Stimulated activated CD4-positive, alpha-beta T cell treated with anti-CD3 and anti-CD28 coated beads, TNF-alpha, amount 100 ng/mL, for 48 hours (primary cell): ENCODE measurements at places on chromosomes 12 and 14.

- no peak for DNase-seq
These were observed 67.1 kb downstream of the TRAFD1 start for GRCh38 chr12:112192475-112192874.

- DNase-seq = no peak
These were observed 1.1 kb downstream of the ANKRD52 start for GRCh38 chr12:56257071-56257470.

DNA sequence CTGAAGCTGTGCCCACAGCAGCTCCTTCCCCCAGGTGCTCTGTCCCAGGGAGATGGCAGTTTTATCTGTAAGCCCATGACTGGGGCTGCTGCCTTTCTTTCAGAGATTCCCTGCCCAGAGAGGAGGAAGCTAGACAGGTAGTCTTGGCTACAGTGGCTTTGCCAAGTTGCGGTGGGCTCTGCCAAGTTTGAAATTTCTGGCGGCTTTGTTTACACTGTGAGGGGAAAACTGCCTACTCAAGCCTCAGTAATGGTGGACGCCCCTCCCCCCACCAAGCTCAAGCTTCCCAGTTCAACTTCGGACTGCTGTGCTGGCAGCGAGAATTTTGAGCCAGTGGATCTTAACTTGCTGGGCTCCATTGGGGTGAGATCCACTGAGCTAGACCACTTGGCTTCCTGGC is 124.7 kb downstream of the MSRB3 start:
- DNase-seq = no peak

DNA sequence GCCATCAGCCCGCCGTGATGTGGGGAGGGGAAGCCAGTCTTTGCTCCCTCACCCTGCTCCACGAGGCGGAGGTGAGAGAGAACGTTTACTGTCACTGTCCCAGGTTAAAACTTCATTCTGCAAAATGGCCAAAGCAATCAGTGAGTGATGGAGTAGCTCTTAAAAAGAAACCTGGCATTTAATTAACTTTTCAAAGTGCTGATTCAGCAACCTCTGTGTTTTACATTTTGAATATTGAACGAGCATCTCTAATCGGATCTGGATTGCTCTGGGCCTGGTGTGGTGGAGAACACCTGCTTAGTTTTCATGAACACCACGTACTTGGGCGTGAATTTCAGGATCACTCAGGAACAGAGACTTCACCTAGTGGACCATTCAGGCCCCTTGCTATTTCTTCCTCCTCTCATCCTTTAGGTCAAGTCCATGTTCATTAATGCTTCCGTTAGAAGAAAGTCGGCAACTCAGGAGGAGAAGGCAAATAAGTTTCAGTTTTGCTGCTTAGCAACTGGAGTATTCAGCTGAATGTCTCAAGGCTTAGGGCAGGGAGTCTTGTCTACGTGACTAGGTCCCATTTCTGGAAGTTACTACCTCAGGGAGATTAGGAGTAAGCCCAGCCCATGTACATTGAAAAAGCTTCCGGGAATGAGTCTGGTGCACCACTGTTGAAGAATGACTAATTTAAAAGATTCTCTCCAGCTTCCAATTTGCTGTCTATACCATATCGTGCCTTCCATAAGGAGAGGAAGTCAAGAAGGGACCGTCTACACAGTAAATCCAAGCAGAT is 68.2 kb downstream of the IFT43 start:
- DNase-seq = no peak

DNA sequence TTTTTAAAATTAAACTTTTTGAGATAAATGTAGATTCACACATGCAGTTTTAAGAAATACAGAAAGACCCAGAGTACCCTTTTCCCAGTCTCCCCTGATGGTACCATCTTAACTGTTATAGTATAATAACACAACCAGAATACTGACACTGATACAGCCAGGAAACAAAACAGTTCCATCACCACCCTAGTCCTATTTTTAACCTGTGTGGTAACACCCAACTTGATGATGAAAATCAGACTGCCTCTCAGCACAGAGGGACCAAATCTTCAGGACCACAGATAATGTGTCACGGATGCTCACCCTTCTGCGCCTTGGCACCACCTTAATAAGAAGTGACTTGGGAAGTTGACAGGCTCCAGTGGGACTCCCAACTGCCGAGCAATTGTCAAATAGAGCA is 18.1 kb downstream of the FBXO21 start:
- no peak for DNase-seq

DNA sequence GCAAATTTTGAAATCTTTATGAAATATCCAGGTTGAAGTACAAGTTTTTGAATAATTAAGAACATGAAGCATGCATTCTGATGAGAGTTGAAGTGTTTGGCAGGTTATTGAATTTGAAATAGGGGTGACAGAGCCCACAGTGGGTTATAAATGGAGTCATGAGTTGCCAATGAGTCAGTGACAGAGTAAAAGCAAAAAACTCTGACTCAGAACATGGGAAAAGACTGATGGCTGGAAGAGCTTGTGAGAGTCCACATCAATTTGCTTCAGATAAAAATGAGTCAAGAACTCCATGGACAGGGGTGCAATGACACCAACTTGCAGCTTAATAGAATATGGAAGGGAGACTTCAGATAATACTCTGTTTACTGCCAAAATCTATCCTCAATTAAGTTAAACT is 105.3 kb downstream of the SLC6A15 start:
- no peak for DNase-seq

- DNase-seq = no peak
These were observed 1413.2 kb downstream of the LRFN5 start for GRCh38 chr14:43019826-43020225.

DNA sequence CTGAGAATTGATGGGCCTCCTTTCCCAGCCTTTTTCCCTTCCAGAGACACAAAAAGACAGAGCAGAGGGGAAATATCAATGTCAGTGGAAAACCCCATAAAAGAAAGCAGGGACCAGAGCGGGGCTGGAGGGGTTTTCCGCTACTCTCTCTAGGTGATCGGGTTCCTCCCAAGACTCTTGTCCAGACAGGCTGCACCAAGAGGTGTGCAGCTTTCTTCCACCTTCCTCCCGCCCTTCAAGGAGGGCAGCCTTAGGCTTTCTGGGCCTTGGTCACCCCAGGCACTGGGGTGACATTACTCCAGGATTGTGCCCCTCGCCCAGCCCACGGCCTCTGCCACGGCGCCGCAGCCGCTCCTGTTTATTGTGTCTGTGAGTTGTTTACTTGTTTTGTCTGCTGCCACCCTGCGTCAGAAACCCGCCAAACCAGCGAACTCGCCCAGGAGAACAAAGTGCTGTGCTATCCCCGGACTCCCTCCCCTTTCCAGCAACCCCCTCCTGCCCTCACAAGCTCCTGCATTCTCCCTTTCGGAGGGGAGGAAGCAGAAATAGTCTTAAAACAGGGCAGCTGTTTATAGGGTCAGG is 6.7 kb upstream of the HOXC6 start:
- no peak for DNase-seq

DNA sequence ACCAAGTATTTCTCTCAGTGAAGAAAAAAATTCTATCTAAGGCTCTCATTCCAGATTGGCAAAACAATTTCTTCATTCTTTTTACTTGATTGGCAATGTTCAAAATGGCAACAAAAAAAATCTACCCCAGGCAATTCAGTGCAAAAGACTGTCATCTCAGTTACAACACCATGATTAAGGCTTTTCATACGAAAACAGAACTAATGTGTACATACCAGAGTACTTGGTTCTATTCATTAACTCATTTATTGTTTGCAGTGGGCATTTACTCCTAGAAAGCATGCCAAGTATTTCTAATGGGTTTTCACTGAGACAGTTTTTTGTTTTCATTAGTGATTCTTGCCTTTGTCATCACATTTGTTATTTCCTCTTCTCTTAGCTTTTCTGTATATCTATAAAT is 33.0 kb downstream of the DBX2 start:
- no peak for DNase-seq

DNA sequence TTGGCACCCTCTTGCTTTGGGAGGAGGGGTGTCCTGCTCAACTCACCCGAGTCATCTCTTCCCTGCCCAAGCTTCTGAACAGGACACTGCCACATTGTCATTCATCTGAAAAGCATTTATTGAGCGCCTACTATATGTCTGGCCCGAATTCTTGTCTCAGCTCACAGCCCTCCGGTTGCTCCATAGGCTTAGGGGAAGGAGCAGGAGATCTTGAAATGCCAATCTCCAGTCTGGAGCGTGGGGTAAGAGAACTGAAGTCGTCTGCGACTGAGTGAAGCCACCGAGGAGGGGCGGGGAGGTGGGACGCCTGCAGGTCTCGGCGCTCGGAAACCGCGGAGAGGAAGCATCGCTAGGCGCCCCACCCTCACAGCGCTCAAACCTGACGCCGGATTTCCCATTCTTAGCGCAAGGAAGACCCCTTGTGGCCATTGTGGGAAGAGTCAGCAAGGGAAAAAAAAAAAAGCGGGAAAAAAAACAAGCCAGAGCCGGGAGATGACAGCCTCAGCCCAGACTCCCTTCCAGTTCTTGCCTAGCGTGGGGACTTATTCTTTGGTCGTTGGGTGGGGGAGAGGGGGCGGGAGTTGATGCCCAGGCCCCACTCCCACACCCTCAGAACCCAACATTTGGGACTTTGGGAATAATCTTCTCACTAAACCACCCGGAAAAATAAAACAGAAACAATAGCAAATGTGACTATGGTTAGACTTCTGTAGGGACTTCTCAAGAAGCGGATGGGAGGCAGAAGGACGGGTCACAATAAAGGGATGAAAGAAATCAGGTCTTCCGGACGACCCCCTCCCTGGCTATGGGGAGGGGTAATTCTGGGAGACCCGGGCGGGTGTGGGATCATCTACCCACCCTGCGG is 28.2 kb upstream of the SMUG1 start:
- peak; percentile 54 for DNase-seq

DNA sequence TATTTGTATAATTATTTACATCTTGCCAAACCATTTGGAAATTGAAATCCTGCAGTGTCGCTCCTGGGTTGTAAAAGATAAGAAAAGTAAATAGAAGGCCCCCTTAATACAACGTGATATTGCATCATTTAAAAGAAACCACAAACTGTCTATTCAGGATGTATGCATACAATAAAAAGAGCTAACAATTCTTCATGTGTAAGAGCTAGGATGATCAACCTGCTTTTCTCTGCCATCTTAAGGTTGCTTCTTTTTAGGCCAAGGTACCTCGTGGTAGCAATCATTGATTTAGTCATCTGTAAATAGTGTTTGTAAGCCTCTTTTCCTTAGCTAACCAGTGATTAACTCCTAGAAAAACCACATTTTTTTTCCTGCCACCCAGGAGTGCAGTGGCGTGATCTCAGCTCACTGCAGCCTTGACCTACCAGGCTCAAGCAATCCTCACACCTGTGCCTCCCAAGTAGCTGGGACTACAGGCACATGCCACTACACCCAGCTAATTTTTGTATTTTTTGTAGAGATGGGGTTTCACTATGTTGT is 3.3 kb upstream of the USP44 start:
- no peak for DNase-seq

DNA sequence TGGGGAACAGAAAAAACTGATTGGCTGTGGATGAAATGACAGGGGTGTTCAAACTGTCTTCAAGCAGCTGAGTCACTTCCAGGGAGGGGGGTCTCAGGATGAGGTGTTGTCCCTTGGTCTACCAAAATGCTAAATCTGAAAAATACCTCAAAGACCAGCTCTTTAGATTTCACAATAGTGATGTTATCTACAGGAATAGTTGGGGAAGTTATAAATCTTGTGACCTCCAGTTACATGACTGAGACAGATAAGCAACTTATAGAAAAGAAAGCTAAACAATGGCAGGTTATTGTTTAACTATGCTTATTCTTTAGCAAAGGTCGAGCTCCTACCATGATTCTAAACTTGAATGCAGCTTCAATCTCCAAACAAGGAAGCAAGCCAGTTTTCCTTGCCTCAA is 125.4 kb downstream of the SYT10 start:
- DNase-seq = no peak

GRCh38 chr12:46553266-46553665 is 180.7 kb upstream of the SLC38A2 start:
- no peak for DNase-seq

DNA sequence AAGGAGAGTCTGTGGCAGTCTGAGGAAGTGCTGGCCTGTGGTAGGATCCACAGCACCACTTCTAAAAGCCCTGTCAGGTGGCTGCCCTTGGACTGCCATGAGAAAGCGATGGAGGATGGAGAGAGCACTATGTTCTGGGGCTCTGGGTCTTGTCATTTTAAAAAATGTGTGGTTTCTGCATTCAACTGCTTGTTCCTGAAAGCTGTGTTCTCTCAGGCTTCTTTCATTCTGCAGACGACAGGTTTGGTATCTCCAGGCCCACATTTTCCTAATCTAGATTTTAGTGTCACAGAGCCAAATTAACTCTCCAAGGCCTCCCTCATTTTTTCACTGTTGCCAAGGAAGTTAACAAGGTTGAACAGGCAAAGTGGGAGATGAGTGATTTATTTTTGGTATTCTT is 10.5 kb downstream of the OVCH1 start:
- no peak for DNase-seq

- DNase-seq = no peak
These were observed 27.8 kb downstream of the RPGRIP1 start for GRCh38 chr14:21307637-21308036.

- no peak for DNase-seq
These were observed 98.9 kb downstream of the EPS8 start for GRCh38 chr12:15690320-15690719.

- no peak for DNase-seq
These were observed 91.4 kb upstream of the CPM start for GRCh38 chr12:69024413-69024812.

GRCh38 chr12:1716911-1717310 is 26.0 kb downstream of the ADIPOR2 start:
- DNase-seq = no peak

- DNase-seq = no peak
These were observed 108.5 kb upstream of the ESRRB start for GRCh38 chr14:76267322-76268046.

GRCh38 chr12:131309700-131310099 is 356.0 kb downstream of the ADGRD1 start:
- no peak for DNase-seq

DNA sequence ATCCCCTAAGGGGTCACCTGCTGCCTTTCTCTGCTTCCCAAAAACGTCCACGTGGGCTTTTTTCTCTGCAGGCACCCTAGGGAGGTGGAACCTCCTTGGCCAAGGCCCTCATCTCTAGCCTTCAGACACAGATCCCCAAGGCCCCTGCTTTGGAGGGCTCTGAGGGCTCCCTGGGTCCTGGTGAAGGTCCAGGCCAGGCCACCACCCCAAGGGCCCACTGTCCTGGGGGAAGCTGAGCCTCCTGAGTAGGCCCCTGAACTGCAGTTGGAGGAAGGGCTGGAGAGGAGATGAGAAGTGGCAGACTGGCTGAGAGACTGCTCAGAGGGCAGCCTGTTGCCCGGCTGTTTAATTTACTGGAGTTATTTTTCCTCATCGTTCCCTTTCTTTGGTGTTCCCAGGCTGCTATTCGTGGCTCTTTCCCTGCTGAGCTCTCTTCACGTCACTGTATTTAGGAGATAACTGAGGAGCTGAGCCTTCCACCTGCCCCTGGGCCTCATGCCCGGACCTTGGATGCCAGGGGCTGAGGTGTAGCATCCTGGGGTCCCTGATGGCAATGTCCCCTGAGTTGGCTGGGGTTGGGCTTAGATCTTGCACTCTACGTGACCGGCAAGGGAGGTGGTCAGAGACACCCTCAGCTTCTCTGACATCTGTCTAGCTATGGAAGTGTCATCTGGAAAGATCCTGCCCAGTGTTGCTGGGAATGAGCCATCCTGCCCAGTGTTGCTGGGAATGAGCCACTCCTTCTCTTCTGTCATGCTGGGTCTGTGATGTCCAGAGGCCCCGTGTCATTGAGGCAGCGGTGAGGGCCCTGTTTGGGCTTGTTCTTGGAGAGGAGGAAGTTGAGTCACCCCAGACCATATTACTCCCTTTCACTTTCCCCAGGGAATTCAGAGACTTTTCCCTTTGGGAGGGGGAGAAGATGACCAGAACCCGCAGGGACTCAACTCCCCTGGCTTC is 139.8 kb downstream of the TSPAN9 start:
- DNase-seq = no peak

- DNase-seq = no peak
These were observed 270.8 kb downstream of the ZFP36L1 start for GRCh38 chr14:68521961-68522509.
